ENCODE measurements at places on chromosomes 4 and X. TPM values are rescaled to one million over a fixed set of nuclear protein-coding genes. Genes with fewer than 3 reads are reported as not detected.

- H3K4me1 ChIP-seq = no peaks in the 10 kb centered on the region
- no peaks in the 10 kb centered on the region for H3K36me3 ChIP-seq
Measured at GRCh38 chrX:106150701-106151100, 17.4 kb upstream of the PWWP3B start.

The TLL1 gene
- total RNA-seq = not detected

- no peaks in the 10 kb centered on the region for H3K27me3 ChIP-seq
- H3K4me3 ChIP-seq = no peak overlapping the region
- no peak for DNase-seq
- H3K36me3 ChIP-seq = no peaks in the 10 kb centered on the region
Measured at GRCh38 chr4:8182858-8183725, 16.0 kb upstream of the SH3TC1 start.

- DNase-seq = peak; percentile 42
- H3K36me3 ChIP-seq = no peaks in the 10 kb centered on the region
- H3K27ac ChIP-seq = no peak overlapping the region
- no peak overlapping the region for H3K4me3 ChIP-seq
- no peaks in the 10 kb centered on the region for H3K27me3 ChIP-seq
- H3K4me1 ChIP-seq = no peaks in the 10 kb centered on the region
Measured at GRCh38 chrX:12814420-12814819, 23.2 kb downstream of the PRPS2 start.

- peaks cover 9% of the 10 kb centered on the region for H3K4me1 ChIP-seq
- H3K27ac ChIP-seq = no peak overlapping the region
- H3K36me3 ChIP-seq = no peaks in the 10 kb centered on the region
- peak; percentile 45 for DNase-seq
- H3K4me3 ChIP-seq = no peak overlapping the region
- H3K27me3 ChIP-seq = no peaks in the 10 kb centered on the region
Measured at GRCh38 chr4:76197971-76198410, 15.6 kb downstream of the SCARB2 start.

DNA sequence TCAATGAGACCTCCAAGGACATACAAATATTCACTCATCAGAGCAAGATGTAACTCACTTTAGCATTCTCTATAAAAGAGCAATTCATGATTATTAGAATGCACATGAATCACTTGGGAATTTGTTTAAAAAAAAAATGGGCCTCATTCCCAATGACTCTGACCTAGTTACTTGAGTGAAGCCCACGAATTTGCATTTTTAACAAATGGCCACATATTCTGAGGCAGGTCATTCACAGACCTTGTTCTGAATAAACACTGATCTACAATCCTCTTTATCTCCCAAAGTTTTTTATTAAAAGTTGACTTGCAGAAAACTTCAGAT lies 255.1 kb upstream of the VEGFC start:
- H3K4me1 ChIP-seq = peaks cover 5% of the 10 kb centered on the region
- H3K4me3 ChIP-seq = no peak overlapping the region
- no peak for DNase-seq

- H3K4me3 ChIP-seq = no peak overlapping the region
- H3K27me3 ChIP-seq = no peaks in the 10 kb centered on the region
- H3K27ac ChIP-seq = no peak overlapping the region
- no peak for DNase-seq
- H3K36me3 ChIP-seq = no peaks in the 10 kb centered on the region
Measured at GRCh38 chrX:144275843-144276242, 392.0 kb downstream of the UBE2NL start.

GRCh38 chrX:132883358-132883915 lies 75.0 kb downstream of the HS6ST2 start:
- no peaks in the 10 kb centered on the region for H3K36me3 ChIP-seq
- peaks cover 12% of the 10 kb centered on the region for H3K4me1 ChIP-seq
- no peak overlapping the region for H3K4me3 ChIP-seq
- no peaks in the 10 kb centered on the region for H3K27me3 ChIP-seq
- DNase-seq = no peak

The ASMT gene
- total RNA-seq = 0.28 TPM

The CHRDL1 gene
- total RNA-seq = 15.5 TPM

DNA sequence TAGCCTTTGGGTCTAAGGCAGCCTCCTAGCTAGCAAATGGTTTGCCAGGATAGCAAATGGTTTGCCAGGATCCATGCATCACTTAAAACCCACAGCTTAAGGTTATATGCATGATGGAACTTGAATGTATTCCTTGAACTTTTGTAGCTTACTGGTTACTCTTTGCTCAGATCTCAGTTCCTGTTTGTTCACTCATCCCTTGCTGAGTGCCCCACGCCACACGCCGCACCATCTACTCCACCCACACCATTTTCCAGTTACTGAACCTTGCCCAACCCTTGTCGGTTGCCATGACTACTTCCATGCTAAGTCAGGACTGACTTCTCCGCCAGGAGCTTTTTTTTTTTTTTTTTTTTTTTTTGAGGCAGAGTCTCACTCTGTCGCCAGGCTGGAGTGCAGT lies 29.5 kb upstream of the XIAP start:
- peaks cover 8% of the 10 kb centered on the region for H3K4me1 ChIP-seq
- H3K36me3 ChIP-seq = no peaks in the 10 kb centered on the region
- no peak overlapping the region for H3K27ac ChIP-seq
- no peaks in the 10 kb centered on the region for H3K27me3 ChIP-seq
- no peak for DNase-seq

DNA sequence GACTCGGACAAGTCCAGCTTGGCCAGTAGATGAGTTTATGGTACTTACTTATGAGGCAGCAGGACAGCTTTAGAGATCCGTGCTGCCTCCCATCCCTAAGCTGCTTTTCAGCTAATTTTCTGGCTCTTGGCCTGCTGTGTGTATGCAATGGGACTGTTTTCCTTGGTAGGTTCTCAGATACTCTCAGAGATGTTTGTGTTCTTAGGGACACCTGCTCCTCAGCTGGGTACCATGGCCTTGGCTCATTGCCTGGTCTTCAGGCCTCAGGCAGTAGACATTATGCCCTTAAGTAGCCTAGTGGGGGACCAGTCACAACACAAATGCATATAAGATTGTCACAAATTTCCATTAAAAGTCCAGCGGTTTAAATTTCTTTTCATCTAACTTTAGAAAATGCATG lies 688.0 kb downstream of the PCDH7 start:
- H3K36me3 ChIP-seq = no peaks in the 10 kb centered on the region
- no peaks in the 10 kb centered on the region for H3K27me3 ChIP-seq
- H3K4me1 ChIP-seq = no peaks in the 10 kb centered on the region
- no peak overlapping the region for H3K27ac ChIP-seq
- DNase-seq = no peak
- H3K4me3 ChIP-seq = no peak overlapping the region

DNA sequence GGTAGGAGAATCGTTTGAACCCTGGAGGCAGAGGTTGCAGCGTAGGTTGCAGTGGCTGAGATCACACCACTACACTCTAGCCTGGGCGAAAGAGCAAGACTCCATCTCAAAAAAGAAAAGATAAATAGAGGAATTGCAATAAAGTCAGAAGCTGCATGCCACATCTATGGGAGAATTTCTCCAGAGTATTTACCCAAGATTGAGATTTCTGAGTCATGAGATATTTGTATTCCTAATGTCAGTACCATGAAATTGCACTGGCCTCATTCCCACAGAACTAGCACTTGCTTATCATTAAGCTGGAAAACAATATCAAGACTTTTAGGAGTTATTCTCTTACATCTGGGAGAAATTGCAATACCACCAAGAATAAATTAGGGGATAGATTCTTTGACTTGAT lies 37.4 kb downstream of the ASIC5 start:
- H3K4me3 ChIP-seq = no peak overlapping the region
- DNase-seq = no peak
- H3K4me1 ChIP-seq = no peaks in the 10 kb centered on the region
- H3K36me3 ChIP-seq = no peaks in the 10 kb centered on the region

The JCHAIN gene
- not detected for total RNA-seq

GRCh38 chr4:13601048-13601447 lies 26.5 kb downstream of the BOD1L1 start:
- H3K4me1 ChIP-seq = no peaks in the 10 kb centered on the region
- no peaks in the 10 kb centered on the region for H3K36me3 ChIP-seq
- no peaks in the 10 kb centered on the region for H3K27me3 ChIP-seq
- DNase-seq = no peak
- H3K27ac ChIP-seq = no peak overlapping the region

DNA sequence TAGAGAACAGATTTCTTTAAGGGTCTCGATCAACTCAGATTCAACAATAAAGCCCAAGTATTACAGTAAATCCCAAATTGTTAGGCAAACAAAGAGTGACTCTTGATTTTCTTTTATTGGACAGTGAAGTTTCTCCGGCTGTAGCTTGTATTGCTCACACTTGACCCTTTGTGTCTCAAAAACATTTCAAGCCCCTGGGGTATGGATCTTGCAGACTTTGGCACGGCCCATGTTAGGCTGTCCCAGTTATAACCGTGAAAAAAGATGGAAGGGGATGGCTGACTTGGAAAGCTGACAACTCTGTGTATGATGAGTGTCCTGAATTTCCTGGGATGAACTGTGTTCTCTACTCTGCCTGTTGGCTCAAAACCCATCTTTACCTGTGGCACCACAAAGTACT lies 356.1 kb downstream of the SLITRK2 start:
- H3K4me3 ChIP-seq = no peak overlapping the region
- H3K27ac ChIP-seq = no peak overlapping the region
- H3K4me1 ChIP-seq = no peaks in the 10 kb centered on the region

DNA sequence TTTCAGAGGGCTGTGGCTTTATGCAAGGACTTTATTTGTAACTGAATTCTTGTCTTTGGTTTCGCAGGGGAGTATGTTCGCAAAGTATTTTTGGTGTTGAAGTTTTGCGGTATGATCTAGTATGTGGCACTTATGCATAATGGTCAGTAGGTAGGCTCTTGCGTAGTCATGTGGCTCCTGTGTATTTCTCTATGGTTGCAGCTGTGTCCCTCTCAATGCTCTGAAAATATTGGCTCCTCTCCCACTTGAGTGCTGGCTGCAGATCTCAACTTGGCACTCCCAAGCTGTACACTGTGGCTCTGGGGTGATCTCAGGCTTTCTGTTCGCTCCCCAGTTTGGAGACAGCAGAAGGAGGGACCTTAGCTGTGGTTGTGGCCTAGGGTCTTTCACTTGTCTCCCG lies 24.8 kb downstream of the ARMCX5 start:
- H3K4me1 ChIP-seq = no peaks in the 10 kb centered on the region
- H3K4me3 ChIP-seq = no peak overlapping the region
- no peak for DNase-seq
- H3K27me3 ChIP-seq = no peaks in the 10 kb centered on the region
- H3K27ac ChIP-seq = no peak overlapping the region

DNA sequence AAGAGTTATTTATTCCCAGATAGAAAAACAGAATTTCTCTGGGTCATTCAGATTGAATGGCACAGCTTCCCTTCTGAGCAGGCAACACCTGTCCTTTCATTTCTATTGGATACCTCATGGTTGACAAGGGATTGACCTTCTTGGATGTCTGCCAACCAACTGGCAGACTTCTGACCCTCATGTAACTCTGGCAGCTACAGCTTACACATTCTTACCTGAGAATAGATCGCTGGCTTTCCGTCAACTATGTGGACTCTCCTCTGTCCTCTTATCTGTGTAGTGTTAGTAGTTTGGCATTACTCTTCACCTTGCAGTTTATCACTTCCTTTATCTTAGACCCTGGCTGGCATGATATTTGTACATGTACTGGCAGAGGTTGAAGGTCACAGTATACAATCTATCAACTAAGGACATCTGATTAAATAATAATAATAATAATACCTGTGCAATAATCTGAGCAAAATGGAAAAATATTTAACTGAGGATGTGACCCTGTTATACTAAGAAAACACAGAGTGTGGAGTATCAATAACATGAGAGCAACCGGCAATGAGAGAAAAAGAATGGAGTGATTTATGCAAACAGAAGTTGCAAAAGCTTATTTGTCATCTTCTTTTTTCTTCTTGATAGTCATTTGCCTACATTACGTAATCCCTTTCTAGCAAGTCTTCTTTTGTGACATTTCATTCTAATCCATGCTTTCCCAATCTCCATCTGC lies 1118.2 kb downstream of the ARAP2 start:
- no peak for DNase-seq
- H3K36me3 ChIP-seq = no peaks in the 10 kb centered on the region
- no peaks in the 10 kb centered on the region for H3K27me3 ChIP-seq
- no peaks in the 10 kb centered on the region for H3K4me1 ChIP-seq
